Heart right ventricle (tissue), 16 donors: ENCODE measurements at places on chromosomes 1 and 21. TPM values are rescaled to one million over a fixed set of nuclear protein-coding genes. Genes with fewer than 3 reads are reported as not detected.

GRCh38 chr1:99004861-99005442, at the start of gene PLPPR5:
PLPPR5 (minus strand) TSS chr1:99004861; CDS start chr1:99004671, 190 bp downstream.
- peak; percentile 6 for DNase-seq

DNA sequence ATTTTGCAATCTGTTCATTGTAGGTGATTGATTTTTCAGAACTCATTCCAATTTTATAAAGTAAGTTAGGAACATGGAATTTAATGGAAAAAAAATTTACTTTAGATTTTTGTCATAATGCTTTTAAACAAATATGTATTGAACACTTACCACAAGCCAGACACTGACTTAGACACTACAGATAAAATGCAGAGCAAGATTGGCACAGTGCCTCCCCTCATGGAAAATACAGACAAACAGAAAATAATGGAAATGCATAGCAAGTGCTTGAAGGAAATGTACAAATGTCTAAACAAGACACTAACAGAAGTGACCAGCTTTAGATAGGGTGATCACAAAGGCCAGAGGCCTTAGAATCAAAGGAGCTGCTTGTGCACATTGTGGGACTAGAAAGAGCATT, 260.5 kb upstream of the ADGRL2 start:
- no peak for DNase-seq

GRCh38 chr1:19366599-19367536, 54.7 kb downstream of the SLC66A1 start:
- DNase-seq, result no peak

DNA sequence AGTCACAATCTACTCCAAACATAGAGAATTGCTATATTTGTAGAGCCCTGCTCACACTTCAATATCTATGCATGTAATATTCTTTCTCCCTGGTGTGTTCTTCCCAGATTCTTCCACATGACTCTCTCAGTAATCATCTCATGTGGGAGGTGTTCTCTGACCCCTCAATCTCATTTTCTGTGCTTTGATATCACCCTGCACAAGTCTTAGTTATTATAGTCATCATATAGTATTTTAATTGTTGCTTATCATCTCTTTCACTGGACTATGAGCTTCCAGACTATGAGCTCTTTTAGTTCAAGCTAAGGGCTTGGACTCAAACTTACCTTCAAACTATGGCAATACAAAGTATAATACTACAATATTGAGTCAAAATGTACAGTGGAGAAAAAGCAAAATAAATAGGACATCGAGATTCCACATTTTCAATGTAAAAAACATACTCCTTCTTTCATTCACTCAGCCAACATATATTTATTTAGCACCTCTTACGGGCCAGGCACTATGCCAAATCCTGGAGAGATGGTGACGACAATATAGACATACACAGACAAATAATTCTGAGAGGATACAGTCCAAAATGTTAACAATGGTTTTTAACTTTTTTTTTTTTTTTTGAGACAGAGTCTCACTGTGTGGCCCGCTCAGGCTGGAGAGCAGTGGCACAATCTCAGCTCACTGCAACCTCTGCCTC, 12.7 kb downstream of the TESK2 start:
- DNase-seq, result no peak

- DNase-seq, result no peak
Measured at GRCh38 chr21:44736291-44737004, 25.1 kb upstream of the TSPEAR start.

DNA sequence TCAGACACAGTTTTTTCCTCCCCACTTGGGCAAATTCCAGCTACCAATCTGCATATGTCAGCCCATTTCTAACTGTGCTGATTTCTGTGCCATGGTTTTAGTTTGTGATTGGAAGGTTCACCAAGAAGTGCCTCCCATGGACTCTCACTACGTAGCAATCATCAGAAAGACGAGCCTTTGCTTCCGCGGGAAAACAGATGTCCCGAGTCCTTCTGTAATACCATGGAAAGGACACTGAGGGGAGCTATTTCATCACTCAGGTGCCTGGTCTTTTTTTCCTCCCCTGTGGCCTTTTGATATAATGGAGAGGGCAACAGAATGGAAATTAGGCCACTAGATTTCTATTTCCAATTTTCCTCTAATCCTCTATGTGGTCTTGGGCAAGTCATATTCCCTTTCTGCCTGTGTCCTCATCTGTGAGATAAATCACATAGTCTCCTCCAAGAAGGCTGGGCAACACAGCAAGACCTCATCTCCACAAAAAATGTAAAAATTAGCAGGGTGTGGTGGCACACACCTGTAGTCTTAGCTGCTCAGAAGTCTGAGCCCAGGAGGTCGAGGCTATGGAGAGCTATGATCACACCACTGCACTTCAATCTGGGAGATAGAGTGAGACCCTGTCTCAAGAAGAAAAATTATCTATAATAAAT, 24.8 kb downstream of the LEMD1 start:
- peak; percentile 30 for DNase-seq

DNA sequence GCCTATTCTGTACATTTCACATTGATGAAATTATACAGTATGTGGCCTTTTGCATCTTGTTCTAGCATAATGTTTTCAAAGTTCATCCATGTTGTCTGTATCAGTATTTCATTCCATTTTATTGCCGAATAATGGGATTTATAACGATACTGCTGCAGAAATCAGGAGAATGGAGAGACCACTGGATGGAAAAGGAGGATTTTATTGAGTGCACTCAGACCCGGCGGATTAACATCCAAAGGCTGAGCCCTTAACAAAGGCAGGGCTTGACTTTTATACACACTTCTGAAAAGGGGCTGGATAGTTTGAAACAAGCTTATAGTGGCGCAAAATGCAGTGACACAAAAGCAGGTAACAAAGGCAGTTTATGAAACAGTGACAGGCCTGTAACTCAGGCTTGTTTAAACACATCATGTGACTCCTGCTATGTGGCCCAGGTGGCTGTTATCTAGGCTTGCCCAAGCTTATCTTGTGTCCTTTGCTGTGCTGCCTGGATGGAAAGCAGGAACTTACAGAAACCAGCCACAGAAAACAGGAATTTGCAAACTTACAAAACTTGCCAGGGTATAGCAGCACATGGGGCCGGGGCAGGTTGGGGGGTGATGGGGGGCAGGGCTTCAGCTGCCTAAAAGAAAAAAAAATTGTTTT, 32.8 kb upstream of the KCNJ15 start:
- DNase-seq, result no peak

GRCh38 chr1:25003000-25003399, 72.9 kb upstream of the RUNX3 start:
- DNase-seq, result no peak

DNA sequence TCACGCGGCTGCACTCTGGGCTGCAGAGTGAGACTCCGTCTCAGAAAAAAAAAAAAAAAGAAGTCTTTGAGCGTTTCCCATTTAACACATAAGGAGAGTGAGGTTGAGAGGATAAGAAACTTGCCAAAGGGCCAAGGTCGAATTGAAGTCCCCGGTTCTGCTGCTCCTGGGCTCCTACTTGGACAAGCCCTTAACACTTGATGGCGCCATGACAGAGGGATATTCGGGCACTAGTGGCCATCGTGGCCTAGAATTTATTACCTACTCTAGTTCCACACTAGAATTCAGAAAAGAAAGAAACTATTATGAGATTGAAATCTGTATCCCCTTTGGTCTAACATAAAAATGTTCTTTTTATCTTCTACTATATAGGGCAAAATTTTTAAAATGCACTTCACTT, 65.7 kb upstream of the NEK2 start:
- DNase-seq, result no peak

GRCh38 chr1:27358038-27358927, 8.5 kb downstream of the MAP3K6 start:
- DNase-seq, result no peak

GRCh38 chr21:44670642-44671432, 4.1 kb upstream of the KRTAP12-2 start:
- DNase-seq, result no peak

- DNase-seq, result peak; percentile 68
Measured at GRCh38 chr1:39668111-39668510, 3.8 kb downstream of the NT5C1A start.

TMOD4 gene
- 0.06 TPM for polyA plus RNA-seq

ERICH3 gene
- 0.07 TPM for polyA plus RNA-seq

COL18A1 gene
- 70.6 TPM for polyA plus RNA-seq

GPBP1L1 gene
- 27.6 TPM for polyA plus RNA-seq

CA6 gene
- not detected for polyA plus RNA-seq
